Suprapubic skin (tissue), 4 donors: ENCODE measurements at places on chromosomes 4 and X.

- DNase-seq: no peak
These were observed 159.0 kb downstream of the CHIC2 start for GRCh38 chr4:53905276-53905940.

- no peak for DNase-seq
These were observed 79.0 kb downstream of the KLHL8 start for GRCh38 chr4:87141428-87141827.

GRCh38 chr4:13611283-13611842 is 16.2 kb downstream of the BOD1L1 start:
- no peak for DNase-seq

DNA sequence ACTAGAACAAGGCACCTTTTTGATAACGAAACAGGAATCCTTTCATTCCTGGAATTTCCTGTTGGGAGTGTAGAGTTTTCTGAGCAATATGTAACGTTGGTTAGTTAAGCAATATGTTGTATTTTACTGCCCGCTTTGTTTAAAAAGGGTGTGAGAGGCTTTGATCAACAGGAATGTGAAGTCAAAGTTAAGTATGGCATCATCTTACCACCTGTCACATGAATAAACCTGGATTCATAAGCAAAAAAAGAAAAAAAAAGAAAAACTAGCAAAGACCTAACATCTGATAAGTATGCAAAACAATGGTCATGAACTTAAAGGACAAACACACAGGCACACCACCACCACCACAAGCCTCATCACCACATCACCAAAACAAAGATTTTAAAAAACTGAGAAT is 7.1 kb upstream of the CXCL5 start:
- no peak for DNase-seq

DNA sequence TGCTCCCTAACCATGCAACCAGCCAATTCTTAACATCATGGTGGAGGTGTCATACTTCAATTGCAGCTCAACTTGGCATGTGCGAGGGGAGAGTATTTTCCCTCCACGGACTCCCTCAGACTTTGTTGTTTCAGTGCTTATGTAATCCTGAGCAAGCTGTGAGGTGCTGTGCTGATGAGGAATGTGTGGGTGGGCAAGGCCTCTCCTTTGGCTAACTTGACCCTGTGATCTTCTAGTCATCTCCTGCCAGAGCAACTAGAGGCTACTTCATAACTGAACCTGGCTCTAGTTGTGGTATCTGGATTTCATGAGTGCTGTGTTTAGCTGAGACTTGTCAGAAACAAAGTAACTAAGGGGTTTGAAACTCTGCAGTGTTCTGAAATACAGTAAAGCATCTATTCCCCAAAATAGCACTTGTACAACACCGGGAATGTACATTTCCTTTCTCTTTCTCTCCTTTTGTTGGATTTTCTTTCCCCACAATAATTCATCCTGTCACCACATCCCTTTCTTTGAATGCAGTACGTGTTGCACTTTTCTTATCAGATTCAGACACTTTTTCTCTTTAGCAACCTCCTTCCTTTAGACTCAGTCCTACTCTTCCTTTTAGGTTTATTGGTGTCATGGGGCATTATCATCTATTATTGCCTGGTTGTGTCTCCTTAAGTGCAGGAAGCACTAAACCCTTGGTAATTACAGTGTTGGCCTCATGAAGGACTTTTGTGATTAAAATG is 415.2 kb upstream of the NR3C2 start:
- DNase-seq: no peak

DNA sequence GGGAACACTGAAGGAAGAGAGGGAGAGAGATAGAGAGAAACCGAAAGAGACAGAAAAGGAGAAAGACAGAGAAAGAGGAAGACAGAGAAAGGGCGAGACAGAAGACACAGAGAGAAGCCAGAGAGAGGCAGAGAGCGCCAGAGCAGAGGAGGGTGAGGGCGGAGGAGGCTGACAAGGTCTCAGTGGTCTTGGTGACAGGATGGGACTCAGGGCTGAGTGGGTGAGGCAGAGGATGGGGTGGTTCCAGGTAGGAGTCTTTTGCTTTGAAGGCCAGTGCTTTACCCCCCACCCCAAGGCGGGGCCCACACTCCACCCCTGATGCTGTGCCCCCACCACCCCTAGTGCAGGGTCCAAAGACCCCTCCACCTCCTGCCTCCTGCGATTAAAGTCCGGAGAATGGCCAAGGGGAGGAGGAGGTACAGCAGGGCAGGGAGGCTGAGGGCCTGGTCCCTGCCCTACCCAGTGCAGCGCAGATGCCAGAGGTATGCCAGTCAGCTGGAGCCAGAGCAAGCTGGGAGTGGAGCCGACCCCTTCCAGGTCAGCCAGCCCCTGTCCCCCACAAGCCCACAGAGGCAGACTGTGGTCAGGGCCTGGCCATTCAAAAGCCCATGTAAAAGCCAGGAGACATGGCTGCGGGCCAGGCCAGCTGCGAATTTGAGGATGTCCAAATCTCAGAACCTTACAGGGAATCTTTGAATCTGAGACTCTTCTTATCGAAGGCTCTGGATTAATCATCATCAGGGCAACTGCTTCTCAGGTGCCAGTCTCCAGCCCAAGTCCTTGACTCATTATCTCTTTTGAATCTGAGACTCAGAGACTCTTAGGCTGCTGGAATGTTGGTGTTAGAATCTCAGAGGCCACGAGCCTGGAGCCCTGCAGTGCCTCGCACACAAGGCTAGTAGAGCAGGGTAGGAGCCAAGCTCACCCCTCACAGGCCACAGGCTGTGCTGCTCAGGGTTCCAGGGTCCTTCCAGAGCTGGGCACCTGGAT is 758 bp downstream of the IQSEC2 start:
- no peak for DNase-seq

DNA sequence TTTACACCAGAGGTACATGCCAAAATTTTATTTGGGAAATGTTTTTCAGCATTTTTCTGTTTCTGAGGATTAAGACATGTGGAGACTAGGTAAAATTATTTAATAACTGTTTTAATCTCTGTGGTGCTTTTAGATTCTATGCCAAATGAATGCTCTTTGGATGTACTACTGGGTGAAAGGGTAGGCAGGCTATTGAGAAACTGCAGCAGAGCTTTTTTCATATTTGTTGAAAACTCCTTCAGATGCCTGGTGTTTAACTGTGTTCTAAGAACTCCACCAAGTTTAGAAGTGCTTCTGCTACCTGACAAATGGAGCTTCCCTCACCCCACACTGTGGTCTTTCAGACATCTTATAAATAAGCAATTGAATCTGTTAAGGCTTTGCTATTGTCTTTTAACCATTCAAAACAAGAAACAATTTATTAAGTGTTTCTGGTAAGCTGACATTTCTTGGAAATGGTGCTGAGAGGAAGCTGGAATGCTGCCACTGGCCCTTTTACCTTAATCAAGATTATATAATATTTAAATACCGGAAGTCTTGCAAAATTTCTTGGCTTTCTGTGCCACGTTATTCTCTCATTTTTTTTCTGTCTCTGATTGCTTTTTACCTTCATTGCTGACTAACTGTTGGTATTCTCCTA is 51.2 kb upstream of the CYSLTR1 start:
- no peak for DNase-seq

- DNase-seq: no peak
These were observed 18.5 kb downstream of the SLC25A5 start for GRCh38 chrX:119486745-119487144.

DNA sequence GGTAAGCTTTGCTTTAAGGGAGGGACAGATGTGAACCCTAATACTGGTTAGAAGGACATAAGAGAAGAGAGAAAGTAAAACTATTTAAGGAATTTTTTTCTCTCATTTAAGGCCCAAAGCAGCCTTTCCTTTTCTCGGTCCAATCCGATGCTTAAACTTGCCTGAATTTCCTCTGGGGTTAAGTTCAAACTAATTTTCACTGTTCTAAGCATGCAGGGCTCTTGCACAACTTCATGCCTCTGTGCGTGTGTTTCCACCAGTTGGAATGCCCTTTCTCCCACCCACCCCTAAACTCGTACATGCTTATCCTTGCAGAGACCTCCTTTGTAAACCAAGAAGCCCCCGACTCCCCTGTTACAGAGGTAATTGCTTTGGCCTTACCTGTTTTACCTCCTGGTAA is 204.7 kb downstream of the CBR4 start:
- no peak for DNase-seq

GRCh38 chr4:74536557-74536956 is 91.6 kb downstream of the AREG start:
- DNase-seq: no peak

- peak; percentile 66 for DNase-seq
These were observed 5.1 kb upstream of the SPON2 start for GRCh38 chr4:1177274-1178141.

DNA sequence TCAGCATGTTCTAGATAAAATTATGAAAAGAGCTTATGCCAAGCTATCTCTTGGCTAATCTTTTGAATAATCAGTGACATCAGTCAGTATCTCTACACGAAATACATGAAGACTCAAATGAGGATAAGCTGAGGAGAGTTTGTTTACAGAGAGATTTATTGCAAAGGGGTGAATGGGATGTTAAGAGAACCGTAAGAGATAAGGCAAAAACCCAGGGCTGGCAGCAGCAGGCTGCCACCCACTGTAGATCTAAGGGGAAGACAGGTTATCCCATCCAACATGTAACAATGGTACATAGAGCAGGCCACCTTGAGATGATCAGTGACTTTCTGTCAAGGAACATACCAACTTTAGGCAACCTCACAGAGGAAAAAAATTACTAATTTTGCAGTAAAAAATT is 432.1 kb upstream of the NR3C2 start:
- no peak for DNase-seq

DNA sequence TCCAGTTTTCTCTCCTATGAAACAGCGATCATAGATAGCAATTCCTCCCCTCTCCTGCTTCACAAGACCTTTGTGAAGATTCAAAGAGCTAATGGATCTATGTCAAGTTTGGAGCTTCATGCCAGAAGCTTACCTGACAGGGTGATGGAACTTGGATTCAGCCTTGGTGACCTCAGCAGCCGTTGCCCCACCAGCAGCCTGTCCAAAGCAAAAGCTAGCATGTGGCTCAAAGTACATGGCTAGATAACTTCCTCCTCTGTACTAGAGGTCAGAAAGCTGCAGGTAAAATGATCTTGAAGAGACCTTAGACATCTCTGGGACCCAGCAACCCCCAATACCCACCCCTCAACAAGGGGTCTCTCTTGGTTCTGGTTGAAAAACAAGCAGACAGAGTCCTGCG is 1.8 kb downstream of the RIPPLY1 start:
- no peak for DNase-seq

- DNase-seq: no peak
These were observed 20.2 kb downstream of the AFM start for GRCh38 chr4:73501664-73502265.

DNA sequence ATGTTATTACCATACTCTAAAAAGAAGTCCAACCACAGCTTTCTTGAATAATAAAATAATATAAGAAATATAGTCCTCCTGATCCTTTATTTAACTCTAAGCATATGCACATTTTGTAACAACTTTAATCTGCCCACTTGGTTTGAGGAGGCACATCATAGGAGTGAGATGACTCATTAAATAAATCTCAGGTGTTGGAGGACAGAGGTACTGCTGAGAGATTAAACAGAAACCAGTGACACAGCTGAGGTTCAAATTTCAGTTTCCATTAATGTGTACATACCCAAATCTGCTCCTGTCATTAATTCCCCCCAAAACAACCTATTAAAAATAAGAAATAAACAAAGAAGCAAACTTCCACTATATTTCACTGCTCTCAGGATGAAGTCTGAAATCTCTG is 211.0 kb downstream of the KCTD8 start:
- no peak for DNase-seq

DNA sequence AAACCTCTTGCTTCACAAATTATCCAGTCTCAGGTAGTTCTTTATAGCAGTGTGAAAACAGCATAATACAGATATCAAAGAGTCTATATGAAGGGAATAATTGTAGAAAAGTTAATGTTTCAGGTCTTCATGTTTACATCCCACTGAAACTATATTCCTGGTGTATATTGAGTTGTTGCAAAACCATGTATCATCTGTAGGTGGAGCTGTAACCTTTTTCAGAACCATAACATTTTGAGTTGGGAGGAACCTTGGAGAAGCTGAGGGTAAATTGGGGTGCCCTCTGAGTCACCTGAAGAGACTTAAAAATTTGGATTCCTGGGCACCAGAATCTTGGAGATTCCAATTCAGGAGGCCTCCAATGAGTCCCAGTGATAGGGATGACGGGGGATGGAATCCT is 51.9 kb upstream of the TAPT1 start:
- DNase-seq: no peak

DNA sequence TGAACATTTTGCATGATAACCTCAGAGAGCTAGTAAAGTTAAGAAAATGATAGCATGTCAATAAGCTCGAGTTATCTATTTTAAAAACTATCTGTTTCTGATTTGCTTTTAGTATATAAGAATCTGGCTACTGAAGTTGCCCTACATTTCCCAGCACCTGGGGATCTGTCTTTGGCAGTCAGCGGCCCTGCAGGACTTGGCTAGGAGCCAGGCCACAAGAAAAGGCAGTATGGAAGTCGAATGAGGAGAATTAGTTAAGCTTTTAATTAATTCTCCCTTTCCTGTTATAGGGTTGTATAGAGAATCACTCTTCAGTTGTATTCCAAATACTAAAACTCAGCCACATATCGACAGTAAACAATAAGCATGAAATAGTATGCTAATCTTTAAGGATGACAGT is 22.7 kb downstream of the POU4F2 start:
- no peak for DNase-seq

GRCh38 chr4:183758061-183758757 is 99.1 kb downstream of the TRAPPC11 start:
- no peak for DNase-seq

GRCh38 chrX:151962034-151962433 is 12.4 kb downstream of the GABRE start:
- no peak for DNase-seq

DNA sequence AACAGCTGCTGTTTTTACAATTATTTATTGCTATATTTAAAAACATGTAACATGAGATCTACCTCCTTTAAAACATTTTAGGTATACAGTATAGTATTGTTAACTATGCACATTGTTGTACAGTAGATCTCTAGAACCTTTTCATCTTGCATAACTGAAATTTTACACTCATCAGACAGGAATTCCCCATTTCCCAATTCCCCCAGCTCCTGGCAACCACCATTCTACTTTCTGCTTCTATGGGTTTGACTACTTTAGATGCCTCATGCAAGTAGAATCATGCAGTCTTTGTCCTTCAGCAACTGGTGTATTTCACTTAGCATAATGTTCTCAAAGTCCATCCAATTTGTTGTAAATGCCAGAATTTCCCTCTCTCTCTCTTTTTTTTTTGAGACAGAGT is 9.7 kb upstream of the LSM6 start:
- no peak for DNase-seq

DNA sequence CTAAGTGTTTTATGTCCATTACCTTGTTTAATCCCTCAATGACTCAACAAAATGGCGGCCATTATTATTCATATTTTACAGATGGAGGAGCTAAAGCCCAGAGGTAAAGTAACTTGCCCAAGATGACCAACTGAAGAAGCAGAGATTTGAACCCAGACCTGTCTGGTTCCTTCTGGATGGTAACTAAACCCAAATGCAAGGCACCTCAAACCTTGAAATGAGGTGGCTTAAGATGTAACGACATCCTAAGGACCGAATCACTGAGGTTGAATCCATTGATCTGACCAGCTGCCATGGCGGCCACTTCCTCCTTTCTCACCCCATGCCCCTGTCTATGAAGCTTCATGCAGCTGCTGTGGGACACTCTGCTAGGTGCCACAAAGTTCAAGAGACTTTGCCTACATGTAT is 932 bp downstream of the TLR10 start:
- DNase-seq: no peak
